Epithelial cell of proximal tubule (primary cell): ENCODE measurements at places on chromosomes 16 and 17. TPM values are rescaled to one million over a fixed set of nuclear protein-coding genes. Genes with fewer than 3 reads are reported as not detected.

GRCh38 chr16:78428193-78428592 lies 328.7 kb downstream of the WWOX start:
- DNase-seq: no peak

Gene SPAG5
- total RNA-seq: 99.2 and 104 TPM in 2 replicates

Gene GCGR
- total RNA-seq: not detected in 2 replicates

- no peak for DNase-seq
Measured at GRCh38 chr17:74274709-74275340, 791 bp downstream of the DNAI2 start.

Gene MXRA7
- 147 and 167 TPM in 2 replicates for total RNA-seq

DNA sequence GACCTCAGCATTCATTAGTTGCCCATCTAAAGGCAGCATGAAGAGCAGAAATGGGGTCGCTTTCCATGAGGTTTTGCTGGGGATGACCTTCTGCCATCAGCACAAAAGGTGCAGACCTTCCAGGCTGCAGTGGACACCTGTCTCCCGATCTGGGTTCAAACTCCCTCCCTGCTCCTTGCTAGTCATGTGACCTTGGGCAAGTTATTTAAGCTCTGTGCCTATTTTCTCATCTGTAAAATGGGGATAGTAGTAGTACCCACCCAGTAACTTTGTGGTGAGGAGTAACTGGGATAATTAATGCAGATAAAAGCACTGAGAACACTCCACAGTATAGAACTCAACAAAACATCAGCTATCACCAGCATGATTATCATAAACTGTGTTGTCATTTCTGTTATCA lies 21.4 kb upstream of the COQ7 start:
- DNase-seq: no peak
